ENCODE measurements at places on chromosomes 13 and 19.
A peak's percentile ranks its signal among the peaks of the same experiment; 100 is the strongest.

- DNase-seq = no peak
These were observed 77.2 kb upstream of the ARHGEF7 start for GRCh38 chr13:111037927-111038326.

- no peak for DNase-seq
These were observed 1198.5 kb downstream of the EFNB2 start for GRCh38 chr13:105336706-105337576.

- no peak for DNase-seq
These were observed 145.3 kb downstream of the PDS5B start for GRCh38 chr13:32731576-32731975.

DNA sequence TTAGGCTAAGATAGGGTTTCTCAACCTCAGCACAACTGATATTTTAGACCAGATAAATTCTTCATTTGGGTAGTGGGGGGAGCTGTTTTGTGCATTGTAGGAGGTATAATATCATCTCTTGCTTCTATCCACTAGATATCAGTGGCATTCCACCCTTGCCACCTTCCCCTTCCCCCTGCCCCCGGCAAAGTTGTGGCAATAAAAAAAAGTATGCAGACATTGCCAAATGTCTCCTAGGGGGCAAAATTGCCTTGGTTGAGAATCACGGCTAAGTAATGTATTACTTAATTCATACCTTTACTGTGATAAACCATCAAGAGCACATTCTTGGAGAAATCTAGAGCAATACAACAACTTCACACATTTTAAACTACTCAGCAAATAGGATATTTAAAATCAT lies 51.4 kb downstream of the UBL3 start:
- no peak for DNase-seq

GRCh38 chr13:60143775-60144174 lies 20.0 kb downstream of the DIAPH3 start:
- no peak for DNase-seq

DNA sequence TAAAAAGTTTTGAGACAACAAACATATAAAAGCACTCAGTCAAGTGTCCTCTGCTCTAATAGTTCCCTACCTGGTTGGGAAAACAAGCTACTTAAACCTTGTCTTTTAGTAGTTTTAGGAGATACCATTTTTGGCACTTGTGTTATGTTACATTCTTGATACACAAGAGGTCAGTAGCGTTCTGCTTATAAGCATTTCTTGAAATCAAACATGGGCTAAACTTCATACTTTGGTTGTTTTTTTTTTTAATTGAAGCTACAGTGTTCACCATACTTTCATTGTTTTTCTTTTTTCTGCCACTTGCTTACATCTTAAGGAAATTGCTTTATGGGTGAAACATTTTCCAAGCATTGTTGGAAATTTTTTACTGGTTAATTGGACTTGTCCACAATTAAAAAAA lies 12.9 kb downstream of the NHLRC3 start:
- DNase-seq = no peak

- no peak for DNase-seq
These were observed 7.0 kb upstream of the ZFP36 start for GRCh38 chr19:39399668-39400050.

DNA sequence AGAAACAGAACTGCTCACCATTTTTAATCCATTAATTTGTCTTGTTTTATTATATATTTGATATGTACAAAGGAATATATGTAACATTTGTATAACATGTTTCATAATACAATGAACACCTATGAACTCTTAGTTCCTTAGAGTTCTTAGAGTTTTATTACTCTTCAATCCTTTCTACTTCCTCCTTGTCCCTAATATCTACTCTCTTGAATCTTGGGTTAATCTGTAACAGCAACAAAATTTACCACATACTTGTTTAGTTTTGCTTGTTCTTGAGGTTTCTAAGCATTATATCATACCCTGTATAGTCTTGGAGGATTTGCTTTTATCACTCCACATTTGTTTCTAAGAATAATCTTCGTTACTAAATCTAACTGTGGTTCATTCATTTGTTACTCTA lies 151.4 kb downstream of the PDS5B start:
- DNase-seq = no peak

DNA sequence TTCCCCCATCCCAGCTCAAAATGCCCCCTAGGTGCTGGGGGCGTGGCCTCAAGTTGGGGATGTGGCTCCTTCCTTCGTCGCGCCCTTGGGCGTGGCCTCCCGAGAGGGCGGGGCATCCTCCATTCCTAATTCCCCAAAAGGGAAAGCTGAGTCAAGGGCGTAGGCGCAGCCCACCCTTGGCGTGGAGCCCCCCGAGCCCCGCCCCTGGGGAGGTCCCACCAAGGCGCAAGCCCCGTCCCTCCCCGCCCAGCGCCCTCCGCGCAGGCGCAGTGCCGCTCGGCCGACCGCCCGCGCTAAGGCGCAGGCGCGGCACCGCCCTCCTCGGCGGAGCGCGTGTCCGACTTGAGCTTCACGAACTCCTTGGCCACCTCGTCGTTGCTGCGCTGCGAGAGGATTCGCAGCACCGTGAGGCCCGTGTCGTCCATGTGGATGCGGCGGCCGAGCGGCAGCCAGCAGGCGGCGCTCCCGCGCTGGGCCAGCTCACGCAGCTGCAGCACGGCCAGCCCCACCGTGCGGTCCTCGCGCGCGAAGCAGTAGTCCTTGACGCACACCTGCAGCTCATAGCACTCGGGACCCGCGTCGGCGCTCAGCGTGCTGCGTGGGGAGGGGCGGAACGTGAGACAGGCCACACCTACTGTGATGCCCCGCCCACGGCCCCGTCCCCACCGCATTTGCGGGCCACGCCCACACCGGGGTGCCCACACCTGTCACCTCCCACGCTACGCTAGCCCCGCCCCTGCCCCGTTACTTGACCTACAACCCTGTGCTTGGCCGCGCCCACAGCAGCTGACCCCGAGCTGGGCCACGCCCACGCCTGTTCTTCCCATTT lies 50.5 kb downstream of the COLGALT1 start:
- DNase-seq = peak; percentile 54

DNA sequence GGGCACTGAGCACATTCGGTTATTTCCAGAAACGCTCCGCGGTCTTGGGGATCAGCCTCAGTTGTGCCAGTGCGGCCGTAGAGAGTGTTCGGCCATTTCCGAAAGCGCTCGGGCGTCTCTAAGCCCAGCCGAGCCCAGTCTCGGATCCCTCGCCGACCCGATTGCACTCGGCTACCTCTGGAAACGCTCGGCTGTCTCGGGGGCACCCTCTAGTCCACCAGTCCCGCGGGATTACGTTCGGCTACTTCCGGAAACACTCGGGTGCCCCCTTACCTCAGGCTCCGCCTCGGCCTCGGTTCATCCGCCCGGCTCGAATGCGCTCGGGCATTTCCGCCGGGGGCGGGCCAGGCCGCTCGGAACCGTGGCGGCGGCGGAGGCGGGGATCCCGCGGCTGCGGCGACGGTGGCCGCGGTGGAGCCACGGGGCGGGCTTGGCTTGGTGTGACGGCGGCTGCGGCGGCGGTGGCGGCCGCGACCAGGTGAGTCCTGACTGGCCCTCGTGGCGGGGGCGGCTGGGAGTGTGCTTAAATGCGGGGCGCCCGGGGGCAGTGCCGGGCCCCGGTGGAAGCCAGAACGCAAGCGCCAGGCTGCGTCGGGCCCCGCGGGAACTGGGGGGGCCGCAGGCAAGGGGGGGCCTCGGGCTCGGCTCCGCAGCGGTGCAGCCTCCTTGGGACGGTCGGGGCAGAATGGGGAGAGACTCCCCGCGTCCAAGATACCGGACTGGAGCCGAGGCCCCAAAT lies at the start of gene PIK3R2:
Gene PIK3R2 (plus strand): TSS at position 347 of the 739 bp plus-strand sequence. CDS start 2,717 bp downstream, outside the sequence.
- DNase-seq = peak; percentile 99

GRCh38 chr13:80296638-80297037 lies 44.3 kb downstream of the SPRY2 start:
- no peak for DNase-seq

GRCh38 chr19:36392916-36393673 lies 14.1 kb upstream of the ZFP14 start:
- DNase-seq = no peak

GRCh38 chr13:44188257-44188656 lies 185.4 kb upstream of the SERP2 start:
- no peak for DNase-seq

GRCh38 chr19:43950834-43951645 lies at the start of gene ZNF221:
ZNF221 (plus strand) TSS chr19:43951228; CDS start chr19:43962727, 11,499 bp downstream.
- DNase-seq = peak; percentile 22

DNA sequence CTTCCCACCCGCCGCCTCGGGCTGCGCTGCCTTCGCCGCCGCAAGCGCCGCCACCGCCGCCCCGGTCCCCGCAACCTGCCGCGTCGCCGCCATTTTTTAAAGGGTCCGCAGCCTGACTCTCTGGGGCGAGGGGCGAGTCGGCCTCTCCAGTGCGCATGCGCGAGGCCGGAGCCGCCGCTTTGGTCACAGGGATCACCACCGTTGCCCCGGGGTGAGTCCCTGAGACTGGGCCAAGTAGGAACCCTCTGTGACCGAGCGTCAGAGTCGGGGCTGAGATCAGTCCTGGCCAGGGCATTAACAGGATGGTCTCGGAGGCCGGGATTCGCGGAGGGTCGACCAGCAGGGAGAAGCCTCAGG lies 42.6 kb downstream of the ZNF146 start:
- no peak for DNase-seq

DNA sequence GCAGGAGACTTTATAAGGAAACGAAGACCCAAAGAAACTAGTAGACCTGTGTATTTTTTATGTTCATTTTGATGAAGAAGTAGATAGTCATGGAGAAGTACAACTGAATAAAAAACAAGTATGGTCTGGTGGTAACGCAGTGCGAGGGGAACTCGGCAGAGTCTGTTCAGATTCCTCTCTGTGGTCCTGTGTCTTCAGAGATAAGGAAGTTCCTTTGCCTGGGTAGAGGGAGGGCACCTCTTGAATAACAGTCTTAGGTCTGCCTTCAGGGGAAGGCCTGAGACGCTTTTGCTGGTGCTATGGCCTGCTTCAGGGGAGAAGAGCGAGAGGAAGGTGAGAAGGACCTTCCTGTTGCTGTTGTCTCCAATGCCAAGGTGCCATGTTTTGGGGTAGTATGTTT lies 25.9 kb upstream of the SLC46A3 start:
- DNase-seq = no peak

DNA sequence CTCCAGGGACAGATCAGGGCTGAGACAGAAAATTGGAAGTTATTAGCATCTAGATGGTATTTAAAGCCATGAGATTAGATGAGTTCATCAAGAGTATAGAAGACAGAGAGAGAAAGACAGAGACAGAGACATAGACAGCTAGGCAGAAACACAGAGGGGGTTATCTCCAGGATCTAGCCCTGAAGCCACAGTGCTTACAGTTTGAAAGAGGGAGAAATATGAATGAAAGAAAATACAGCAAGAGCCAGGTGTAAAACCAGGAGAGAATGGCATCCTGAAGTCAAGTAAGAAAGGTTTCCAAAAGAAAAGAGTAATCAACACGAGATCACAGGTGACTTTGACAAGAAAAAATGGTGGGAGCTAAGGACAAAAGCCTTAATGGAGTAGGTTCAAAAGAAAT lies 111.2 kb downstream of the TBC1D4 start:
- no peak for DNase-seq

Data from activated naive CD8-positive, alpha-beta T cell treated with anti-CD3 and anti-CD28 coated beads, Interleukin-2, amount 50 U/mL, for 16 hours (primary cell).